ENCODE measurements at places on chromosomes 2 and 18. TPM values are rescaled to one million over a fixed set of nuclear protein-coding genes. Genes with fewer than 3 reads are reported as not detected.

The GLI2 gene
- total RNA-seq: 49.1 TPM

DNA sequence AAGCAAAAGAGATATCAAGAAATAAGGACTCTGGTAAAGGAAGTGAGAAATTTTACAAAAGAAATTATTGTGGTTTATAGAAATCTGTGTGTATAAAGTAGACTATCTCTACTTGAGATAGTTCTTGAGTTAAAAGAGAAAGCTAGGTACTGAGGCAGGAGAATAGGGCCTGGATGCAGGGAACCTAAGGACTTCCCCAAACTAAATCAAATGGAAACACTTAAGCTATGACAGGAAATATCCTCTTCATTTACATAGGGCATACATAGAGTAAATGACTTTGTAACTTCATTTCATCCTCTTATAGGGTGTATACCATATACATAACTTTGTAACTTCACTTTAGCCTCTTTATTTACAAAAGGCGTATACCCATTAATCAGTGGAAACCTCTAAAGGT is 219.2 kb upstream of the RGPD4 start:
- H3K27me3 ChIP-seq: no peaks in the 10 kb centered on the region
- DNase-seq: no peak
- no peak overlapping the region for H3K4me3 ChIP-seq
- no peaks in the 10 kb centered on the region for H3K4me1 ChIP-seq

GRCh38 chr2:172742931-172743540 is 7.4 kb downstream of the RAPGEF4 start:
- H3K27me3 ChIP-seq: peaks cover 10% of the 10 kb centered on the region
- H3K4me1 ChIP-seq: peaks cover 4% of the 10 kb centered on the region

The NEUROD1 gene
- 2.5 TPM for total RNA-seq

The CD8B gene
- total RNA-seq: not detected

DNA sequence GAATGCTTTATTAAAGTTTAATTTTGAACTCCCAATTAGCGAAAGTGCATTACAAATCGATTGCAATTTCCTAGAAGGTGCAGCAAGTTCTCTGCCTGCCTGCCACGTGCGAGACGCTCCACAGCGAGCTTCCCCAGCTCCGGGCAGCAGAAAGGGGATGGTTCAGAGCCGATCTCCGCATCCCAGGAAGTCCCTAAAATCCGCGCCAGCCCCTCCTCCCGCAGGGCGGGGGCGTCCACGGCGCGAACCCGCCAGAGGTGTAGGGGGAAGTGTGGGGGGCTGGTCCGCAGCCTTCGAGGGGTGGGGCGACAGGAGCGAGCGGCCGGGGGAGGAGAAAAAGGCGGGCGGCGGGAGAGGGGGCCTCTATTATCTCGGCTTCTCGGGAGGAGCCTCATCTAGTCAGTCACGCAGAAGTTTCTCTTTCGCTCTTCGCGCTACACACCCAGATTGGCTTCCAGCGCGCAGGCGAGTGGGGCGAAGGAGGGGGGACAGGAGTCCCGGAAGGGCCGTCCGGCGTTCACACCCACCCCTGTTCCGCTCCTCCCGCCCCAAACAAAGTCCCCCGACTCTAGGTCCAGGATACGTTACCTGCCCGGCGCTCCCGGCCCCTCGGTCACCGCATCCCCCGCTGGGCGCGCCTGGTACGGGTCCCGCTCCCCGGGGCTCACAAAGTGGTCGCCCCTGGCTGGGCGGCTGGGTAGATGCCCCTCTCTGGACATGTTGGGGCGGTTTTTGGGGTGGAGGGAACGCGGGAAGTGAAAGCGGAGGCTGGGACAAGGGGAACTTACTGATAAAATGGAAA is 9.1 kb upstream of the NR4A2 start:
- peak; percentile 76 for DNase-seq
- peak overlapping the region; percentile 94 for H3K27ac ChIP-seq

The CHST9 gene
- 0.49 TPM for total RNA-seq

GRCh38 chr2:120794716-120795115 is 59.0 kb downstream of the GLI2 start:
- H3K27me3 ChIP-seq: peaks cover 20% of the 10 kb centered on the region
- H3K4me1 ChIP-seq: peaks cover 61% of the 10 kb centered on the region
- no peaks in the 10 kb centered on the region for H3K36me3 ChIP-seq
- no peak overlapping the region for H3K27ac ChIP-seq

GRCh38 chr2:176496761-176497160 is 227.5 kb downstream of the MTX2 start:
- H3K27ac ChIP-seq: no peak overlapping the region
- H3K4me3 ChIP-seq: no peak overlapping the region
- peaks cover 9% of the 10 kb centered on the region for H3K4me1 ChIP-seq
- no peaks in the 10 kb centered on the region for H3K36me3 ChIP-seq

DNA sequence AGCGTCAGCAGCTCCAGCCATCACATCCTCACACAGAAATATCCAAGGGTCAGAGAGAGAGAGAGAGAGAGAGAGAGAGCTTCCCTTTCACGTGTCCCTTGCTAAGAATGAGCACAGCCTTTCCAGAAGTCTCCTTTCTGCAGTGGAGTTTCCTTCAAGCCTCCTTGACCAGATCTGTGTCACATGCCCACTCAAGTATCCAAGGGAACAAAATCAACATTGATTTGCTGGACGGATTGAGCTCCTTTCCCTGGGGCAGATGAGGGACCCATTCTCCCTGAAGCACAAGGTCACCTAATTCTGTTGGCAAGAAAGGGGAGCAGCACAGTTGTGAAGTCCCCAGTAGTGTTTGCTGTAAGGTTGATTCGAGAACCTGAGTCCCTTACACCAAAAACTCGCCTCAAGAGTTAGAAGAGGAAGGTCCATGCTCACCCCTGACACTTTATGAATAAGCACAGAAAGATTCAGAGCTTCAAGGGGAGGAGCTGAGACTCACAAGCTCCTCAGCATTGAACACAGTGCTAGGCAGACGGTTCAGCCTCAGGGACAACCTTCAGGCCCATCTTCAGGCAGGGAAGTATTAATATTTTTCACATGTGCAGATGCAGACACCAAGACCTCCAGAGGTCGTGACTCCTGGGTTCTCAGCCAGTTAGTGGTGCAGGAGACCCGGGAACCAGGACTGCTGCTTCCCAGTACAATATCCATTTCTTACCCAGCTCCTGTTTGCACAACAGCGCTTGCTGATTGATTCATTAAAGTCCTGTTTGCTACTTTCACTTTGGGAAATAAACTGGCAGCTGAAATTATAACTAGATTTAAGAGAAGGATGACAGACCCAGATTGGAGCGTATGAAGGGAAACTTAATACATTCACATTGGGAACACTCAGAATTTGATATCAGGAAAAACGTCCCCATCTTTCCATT is 38.2 kb upstream of the MARCO start:
- H3K36me3 ChIP-seq: no peaks in the 10 kb centered on the region
- no peak overlapping the region for H3K27ac ChIP-seq
- H3K27me3 ChIP-seq: peaks cover 2% of the 10 kb centered on the region
- DNase-seq: no peak

- H3K27me3 ChIP-seq: no peaks in the 10 kb centered on the region
- no peaks in the 10 kb centered on the region for H3K36me3 ChIP-seq
- no peak overlapping the region for H3K4me3 ChIP-seq
- peaks cover 36% of the 10 kb centered on the region for H3K4me1 ChIP-seq
Observed at GRCh38 chr2:236749346-236749745, 179.7 kb downstream of the ACKR3 start.

DNA sequence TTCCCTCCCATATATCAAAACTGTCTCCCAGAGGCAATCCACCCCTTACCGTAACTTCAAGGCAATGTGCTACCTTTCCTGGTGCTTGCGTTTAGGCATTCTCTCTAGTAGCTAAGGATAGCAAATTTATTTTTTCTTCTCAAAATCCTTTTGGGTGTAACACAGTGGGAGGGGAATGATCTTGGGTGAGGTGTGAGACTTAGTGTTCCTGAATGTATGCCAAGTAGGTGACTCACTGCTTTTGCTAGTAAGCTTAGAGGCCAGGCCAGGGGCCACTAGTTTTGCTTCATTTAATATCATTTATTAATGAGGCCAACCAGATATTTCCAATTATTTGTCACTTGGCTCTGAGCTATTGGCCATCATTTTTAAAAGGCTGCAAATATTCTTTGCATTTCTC is 135.5 kb downstream of the NAPG start:
- H3K4me1 ChIP-seq: no peaks in the 10 kb centered on the region
- no peak overlapping the region for H3K27ac ChIP-seq
- DNase-seq: no peak
- no peaks in the 10 kb centered on the region for H3K36me3 ChIP-seq
- no peak overlapping the region for H3K4me3 ChIP-seq

DNA sequence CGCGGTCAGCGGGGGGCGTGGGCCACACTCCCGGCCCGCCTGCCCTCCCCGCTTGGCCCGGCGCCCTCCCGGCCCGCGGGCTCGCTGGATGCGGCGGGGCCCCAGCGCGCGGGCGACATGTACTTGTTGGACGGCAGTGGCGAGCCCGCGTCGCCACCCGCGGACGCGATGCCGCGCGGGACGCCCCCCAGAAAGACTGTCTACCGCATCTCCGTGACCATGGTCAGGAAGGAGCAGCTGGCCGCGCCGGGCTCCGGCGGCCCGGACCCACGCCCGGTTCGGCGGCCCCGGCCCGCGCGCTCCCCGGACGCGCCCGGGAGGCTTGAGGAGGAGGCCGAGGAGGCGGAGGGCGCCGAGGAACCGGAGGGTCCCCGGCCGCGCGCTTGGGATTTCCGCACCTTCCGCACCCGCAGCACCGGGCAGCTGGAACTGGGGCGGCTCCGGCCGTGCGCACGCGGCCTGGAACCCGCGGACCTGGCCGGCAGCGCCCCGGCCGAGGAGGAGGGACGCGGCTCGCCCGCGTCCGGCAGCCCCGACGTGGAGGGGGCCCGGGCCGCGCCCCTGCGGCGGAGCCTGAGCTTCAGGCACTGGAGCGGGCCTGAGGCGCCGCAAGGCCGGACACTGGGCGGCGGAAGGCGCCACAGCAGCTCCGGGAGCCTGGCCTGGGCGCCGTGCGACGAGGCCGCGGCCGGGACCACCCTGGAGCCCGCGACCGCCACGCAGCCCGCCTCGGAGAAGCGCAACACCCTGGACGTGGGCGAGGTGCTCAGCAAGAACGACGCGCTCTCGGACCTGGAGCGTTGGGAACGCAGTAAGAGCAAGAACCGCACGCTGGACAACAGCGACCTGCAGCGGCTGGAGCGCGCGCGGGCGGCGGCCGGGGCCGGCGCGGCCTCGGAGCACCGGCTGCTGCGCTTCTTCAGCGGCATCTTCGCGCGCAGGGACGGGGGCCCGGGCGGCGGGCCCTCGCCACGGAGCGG is 176.4 kb downstream of the AGAP1 start:
- H3K36me3 ChIP-seq: no peaks in the 10 kb centered on the region
- no peak overlapping the region for H3K27ac ChIP-seq
- no peak overlapping the region for H3K4me3 ChIP-seq
- H3K4me1 ChIP-seq: peaks cover 41% of the 10 kb centered on the region
- DNase-seq: peak; percentile 51

DNA sequence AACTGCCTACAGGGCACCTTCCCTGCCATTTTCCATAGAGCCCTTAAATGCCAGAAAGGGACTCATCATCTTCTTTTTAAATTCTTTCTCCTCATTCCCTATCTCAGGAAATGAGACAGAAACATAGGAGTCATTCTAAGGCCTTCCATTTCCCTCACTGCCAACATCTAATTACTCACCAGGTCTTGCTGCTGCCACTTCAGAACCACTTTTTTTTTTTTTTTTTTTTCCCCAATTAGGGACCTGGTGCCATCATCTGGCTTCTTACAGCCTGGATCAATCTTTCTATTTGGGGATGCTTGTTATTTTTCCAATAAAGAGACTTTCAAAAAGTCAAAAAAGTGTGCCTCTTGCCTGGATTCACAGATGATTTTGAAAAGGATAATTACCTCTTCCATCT is 373.4 kb downstream of the LPIN1 start:
- no peak overlapping the region for H3K27ac ChIP-seq
- H3K4me1 ChIP-seq: no peaks in the 10 kb centered on the region
- H3K27me3 ChIP-seq: no peaks in the 10 kb centered on the region
- H3K36me3 ChIP-seq: no peaks in the 10 kb centered on the region
- DNase-seq: no peak
- no peak overlapping the region for H3K4me3 ChIP-seq

- H3K27ac ChIP-seq: no peak overlapping the region
- H3K27me3 ChIP-seq: no peaks in the 10 kb centered on the region
- no peak overlapping the region for H3K4me3 ChIP-seq
- no peak for DNase-seq
- peaks cover 22% of the 10 kb centered on the region for H3K36me3 ChIP-seq
Observed at GRCh38 chr2:202299712-202300111, 34.1 kb downstream of the NOP58 start.

DNA sequence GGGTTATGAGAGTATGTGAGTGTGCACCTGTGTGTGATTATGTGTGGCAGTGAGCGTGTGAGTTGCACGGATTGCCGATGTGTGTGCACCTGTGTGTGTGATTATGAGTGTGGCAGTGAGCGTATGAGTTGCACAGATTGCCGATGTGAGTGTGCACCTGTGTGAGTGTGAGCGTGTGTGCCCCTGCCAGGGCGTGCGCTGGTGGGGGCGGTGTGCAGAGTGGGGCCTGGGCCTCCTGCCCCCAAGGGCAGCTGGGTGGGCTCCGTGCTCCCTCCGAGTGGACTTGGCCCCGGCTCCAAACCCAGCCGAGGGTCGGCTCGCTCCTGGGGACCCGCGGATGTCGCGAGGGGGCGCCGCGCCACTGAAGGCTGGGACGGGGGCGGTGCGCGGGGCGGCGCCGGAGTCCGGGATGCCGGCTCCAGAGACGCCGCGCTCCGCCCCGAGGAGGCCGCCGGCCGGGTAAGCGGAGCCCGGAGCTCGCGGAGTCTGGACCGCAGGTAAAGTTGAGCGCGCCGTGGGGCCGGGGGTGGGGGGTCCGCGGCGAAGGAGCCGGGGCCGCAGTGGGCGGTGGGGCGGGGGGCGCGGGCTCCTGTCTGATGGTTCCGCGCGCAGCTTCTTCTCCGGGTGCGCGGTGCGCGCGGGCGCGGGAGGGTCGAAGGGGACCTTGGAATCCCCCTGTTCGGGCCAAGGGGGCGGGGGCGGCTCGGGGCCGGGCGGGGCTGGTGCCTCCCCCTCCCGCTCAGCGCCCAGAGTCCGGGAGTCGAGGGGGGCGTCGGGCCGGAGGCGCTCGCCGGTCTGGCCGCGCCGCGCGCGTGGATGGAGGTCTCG is at the start of gene KCNG2:
Gene KCNG2, plus strand, starts transcription at position 421 of the 828 bp plus-strand sequence. CDS start 65,730 bp downstream, outside the sequence.
- H3K27ac ChIP-seq: no peak within 1 kb of the TSS
- peak; percentile 45 for DNase-seq
- peaks cover 76% of the 10 kb centered on the region for H3K27me3 ChIP-seq
- H3K36me3 ChIP-seq: no peaks in the 10 kb centered on the region
- peaks cover 9% of the 10 kb centered on the region for H3K4me1 ChIP-seq

DNA sequence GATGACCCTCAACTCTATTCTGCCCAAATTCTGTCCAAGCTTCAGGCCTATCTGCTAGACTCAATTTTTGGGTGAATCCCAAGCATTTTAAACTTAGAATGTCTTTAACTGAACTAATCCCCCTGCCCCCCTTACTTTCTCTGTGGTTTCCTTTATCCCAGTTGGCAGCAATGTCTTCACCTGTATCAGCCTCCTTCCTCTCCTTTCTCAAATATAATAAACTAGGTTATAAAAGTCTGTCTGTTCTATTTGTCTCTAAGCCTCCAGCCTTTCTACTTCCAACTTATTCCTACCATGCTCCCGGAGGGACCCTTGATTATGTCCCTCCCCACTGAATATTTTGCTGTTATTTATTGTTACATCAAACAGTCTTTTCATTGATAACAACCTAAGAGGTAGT is 375.5 kb upstream of the TRIB2 start:
- no peaks in the 10 kb centered on the region for H3K27me3 ChIP-seq
- no peaks in the 10 kb centered on the region for H3K4me1 ChIP-seq
- H3K36me3 ChIP-seq: no peaks in the 10 kb centered on the region

- DNase-seq: no peak
- H3K4me1 ChIP-seq: no peaks in the 10 kb centered on the region
- H3K27ac ChIP-seq: no peak overlapping the region
Observed at GRCh38 chr18:79133724-79134123, 64.5 kb downstream of the ATP9B start.

- H3K4me3 ChIP-seq: no peak overlapping the region
- H3K4me1 ChIP-seq: peaks cover 15% of the 10 kb centered on the region
- no peak for DNase-seq
Observed at GRCh38 chr2:182064019-182064778, 78.5 kb downstream of the PPP1R1C start.

The UGT1A10 gene
- total RNA-seq: not detected

The AQP12B gene
- not detected for total RNA-seq

Data from neural crest cell (in vitro differentiated cells).